ENCODE measurements at places on chromosomes 6 and 20.

- DNase-seq, result no peak
Measured at GRCh38 chr20:33838035-33838864, 27.1 kb downstream of the CHMP4B start.

DNA sequence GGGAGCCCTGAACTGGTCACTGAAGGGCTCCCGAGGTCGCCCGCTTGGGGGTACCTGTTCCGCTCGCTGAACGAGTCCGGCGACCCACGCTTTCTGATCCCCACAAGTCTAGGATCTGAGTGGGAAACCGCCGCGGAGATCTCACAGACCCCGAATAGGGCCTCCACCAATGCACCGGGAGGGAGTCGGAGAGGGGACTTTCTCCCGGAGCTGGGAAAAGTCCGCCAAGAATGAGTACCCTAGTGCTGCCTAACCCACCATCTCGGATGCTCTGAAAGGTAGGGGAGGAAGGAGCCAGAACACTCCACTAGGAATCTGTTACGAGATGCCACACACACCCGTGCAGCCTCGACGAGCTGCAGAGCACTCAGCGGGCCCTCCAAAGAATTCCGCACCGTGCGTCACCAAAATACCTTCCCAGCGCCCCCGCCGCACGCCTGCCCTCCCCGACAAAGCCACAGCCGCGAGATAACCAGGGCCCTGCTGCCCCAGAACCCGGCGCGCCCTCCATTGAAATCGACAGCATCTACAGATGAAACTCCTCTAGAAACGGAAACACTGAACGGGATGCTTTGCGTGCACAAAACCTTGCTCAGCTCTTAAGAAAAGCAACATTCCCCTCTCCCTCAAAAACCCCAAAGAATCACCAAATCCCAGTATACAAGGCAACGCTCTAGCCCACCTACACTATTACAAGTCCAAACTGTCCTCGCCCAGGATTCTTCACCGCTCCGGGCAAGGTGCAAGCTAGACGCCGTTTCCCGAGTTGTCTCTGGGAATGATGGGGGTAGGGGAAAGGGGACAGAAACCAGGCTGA is 686 bp downstream of the COL12A1 start:
- peak; percentile 47 for DNase-seq

DNA sequence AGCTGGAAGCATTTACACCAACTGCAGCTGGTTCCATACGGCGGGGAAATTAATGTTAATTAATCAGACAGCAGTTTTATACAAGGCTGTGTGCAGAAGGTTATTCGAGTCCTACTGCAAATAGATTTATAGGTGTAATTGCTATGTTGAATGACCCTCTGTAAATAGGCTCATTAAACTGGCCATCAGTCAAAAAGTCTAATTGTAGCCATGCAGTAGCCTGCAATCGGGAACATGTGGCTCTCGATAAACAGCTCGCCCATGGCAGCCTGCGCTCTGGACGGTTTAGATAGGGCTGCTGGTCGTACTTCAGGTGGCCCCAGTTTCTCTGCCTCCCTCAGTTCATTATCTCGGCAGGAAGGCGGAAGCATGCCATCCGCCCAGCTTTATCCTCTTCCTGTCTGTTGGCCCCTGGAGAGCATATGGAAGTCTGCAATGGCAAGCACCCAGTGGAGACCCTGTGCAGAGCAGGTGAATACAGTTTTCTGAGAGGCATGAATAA is 143.2 kb downstream of the MBOAT1 start:
- no peak for DNase-seq

DNA sequence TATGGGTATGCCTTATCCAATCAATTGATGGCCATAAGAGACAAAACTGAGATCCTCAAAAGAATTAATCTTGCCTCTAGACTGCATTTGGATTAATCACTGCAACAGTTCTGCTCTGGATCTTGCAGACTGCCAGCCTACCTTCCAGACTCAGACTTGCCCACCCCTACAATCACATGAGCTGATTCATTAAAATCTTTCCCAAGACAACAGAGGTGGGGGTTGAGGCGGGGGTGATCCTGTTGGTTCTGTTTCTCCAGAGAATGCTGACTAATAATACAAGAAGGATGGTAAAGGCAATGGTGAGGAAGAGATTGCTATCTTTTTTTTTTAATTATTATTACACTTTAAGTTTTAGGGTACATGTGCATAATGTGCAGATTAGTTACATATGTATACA is 43.7 kb upstream of the MEI4 start:
- DNase-seq, result no peak

GRCh38 chr20:10020937-10021336 is 13.8 kb upstream of the ANKEF1 start:
- DNase-seq, result no peak

GRCh38 chr6:149915970-149916865 is 6.7 kb downstream of the RAET1G start:
- DNase-seq, result no peak

DNA sequence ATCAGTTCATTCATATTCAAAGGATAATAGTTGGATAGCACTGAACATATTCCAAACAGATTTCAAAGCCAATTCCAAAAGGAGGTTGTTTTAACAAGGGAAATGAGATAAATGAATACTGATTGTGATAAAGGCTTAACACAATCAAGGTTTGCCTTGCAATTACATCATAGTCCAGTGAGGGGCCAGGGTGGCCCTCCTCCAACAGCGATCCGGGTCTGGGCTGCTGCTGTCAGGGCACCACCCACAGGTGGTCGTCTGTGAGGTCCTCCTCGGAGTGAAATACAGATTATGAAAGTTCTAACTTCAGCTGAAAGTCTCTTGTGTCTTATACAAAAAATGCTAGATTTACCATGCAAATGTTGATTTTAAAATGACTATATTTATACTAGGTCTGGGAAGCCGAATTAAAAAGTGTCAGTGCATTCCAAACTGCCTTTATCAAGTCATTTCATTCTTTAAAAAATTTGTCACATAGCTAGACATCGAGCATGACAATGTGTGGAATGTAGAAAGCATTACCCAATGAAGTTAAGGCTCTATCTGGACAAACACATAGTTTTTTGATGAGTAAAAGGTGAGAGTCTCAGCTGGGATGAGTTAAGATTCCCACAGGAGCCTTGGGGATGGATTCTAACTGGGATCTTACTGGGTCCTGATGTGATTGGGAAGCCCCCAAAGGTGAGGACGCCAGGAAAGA is 65.9 kb upstream of the SLC22A23 start:
- peak; percentile 82 for DNase-seq

- no peak for DNase-seq
Measured at GRCh38 chr6:33607784-33608161, 13.3 kb upstream of the ITPR3 start.

DNA sequence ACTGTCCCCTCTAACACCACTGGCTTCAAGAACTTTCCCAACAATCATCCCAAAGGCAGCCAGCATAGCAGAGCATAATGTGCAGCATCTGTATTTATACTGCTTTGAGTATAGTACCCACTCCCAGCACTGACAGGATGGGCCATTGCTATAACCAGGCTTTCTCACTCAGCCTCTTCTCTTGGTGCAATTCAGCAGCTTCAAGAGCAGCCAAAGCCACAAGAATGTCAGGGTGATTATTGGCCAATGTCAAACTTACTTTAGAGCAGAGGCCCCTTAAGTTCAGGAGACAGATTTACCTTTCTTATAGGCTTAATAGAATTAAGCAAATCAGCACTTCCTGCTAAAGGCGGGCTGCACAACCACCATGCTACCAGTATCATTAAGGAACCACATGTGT is 232.4 kb upstream of the RSPO3 start:
- DNase-seq, result no peak

- DNase-seq, result no peak
Measured at GRCh38 chr6:16124198-16125180, 4.4 kb upstream of the MYLIP start.

DNA sequence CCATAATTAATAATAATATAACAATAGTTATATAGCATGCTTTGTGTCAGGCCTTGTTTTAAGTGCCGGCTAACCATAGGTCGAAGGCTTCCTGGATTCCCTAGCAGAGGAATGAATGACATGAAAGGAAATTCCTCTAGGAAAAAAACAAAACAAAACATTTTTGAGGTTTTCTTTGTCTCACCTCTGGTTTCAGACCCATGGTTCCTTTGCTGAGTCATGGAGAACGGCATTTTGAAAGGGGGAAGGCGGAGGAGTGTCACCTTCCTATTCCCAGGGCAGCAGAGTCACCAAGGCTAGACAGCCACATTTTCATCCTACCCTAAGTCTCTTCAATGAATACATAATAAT is 25.3 kb upstream of the CCND3 start:
- peak; percentile 54 for DNase-seq

Data from AG08395 (cell line).